ENCODE measurements at places on chromosomes 7 and 10.

GRCh38 chr10:113528876-113529275 is 24.0 kb upstream of the HABP2 start:
- no peak for DNase-seq

GRCh38 chr10:96703358-96703757 is 17.0 kb downstream of the PIK3AP1 start:
- DNase-seq = no peak

GRCh38 chr7:5629941-5630340 is 151.5 kb downstream of the RNF216 start:
- peak; percentile 93 for DNase-seq

DNA sequence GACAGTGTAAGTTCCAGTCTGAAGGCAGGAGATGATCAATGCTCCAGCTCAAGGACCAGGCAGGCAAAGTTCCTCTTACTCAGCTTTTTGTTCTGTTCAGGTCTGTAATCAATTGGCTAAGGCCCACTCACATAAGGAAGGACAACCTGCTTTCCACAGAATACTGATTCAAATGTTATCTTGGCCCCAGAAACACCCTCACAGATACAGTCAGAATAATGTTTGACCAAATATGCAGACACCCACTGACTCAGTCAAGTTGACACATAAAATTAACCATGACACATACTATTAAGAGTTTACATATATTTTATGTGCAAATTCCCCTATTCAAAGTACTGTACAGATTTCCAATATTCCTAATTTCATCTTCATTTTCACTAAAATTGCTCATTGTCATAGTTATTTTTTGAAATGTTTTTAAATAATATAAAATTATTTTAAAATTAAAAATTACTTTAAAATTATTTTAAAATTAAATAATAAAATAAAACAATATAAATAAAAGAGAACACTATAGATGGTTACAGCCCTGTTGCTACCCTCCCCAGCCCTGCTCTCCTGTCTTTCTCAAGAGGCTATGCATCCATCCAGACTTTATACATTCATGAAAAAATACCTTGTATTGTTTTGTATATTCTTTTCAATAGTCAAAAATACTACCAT is 59.4 kb downstream of the RAB11FIP2 start:
- no peak for DNase-seq

DNA sequence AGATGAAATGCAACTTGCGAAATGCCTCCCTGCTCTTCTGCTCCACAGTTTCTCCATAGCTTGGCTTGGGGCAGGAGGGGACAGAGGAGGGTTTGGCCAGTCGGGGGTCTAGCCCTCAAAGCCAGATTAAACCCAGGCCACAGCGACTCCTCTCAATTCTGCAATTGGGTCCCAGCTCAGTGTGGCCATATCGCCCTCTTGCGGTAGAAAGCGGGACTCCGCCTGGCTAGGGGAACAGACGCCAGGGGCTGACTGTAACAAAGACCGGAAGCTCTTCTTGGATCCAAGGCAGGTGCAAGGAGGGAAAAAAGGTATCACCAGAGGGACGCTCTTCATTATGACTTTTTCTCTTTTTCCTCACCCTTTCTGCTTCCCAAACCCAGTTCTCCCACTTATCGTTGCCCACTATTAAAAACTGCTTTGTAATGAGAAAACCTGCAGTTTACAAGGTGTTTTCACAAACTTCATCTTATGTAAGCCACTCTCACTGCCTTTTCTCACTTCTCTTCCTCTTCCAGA is 36.6 kb upstream of the TNPO3 start:
- DNase-seq = peak; percentile 79

DNA sequence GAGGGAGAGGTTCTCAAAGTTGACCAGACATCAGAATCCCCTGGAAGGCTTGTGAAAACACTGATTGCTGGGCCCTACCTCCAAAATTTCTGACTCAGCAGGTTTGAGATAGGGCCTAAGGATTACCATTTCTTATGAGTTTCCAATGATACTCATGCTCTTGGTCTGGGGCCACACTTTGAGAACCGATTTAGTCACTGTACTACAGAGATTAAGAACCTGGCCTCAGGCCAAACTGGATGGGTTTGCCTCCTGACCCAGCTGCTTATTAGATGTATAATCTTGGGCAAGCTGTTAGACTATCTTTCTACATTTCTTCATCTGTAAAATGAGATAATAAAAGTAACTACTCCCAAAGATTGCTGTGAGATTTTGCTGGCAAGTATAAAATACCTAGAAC is 77.1 kb upstream of the SCIN start:
- DNase-seq = no peak

GRCh38 chr7:149385195-149385950 is 75.5 kb downstream of the ZNF777 start:
- no peak for DNase-seq

- DNase-seq = no peak
These were observed 280.4 kb downstream of the KCNMA1 start for GRCh38 chr10:77357185-77357584.

DNA sequence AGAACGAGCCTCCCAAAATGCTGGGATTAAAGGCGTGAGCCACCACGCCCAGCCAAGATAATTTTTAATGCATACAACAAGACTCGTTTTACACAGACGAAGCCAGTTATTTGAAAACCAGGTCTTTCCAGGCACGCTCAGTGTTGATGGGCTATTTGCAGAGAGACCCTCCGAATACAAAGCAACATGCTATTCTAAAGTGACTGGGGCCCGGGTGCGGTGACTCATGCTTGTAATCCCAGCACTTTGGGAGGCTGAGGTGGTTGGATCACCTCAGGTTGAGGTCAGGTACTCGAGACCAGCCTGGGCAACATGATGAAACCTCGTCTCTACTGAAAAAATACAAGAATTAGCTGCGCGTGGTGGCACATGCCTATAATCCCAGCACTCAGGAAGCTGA is 795 bp upstream of the AZGP1 start:
- no peak for DNase-seq

- DNase-seq = no peak
These were observed 31.6 kb upstream of the PPP1R3C start for GRCh38 chr10:91664426-91664825.

DNA sequence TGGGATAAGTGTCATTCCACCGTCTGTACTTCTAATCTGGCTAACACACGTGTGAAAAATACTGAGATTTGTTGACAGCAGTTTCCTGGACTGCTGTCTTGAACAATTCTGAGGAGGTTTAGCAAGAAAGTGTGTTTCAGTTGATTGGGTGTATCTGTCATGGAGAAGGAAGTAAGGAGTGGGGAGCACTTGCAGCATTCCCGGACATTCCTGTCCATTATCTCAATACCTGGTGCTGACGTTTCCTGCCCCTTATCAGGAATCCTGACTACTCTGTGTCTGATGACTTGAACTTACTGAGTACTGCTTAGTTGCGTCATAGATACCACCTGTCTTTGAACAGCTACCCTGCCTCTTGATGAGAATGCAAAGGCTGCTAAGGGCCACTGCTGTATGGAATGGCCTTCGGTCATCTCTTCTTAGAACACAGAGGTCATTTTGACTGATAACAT is 72.0 kb upstream of the VKORC1L1 start:
- DNase-seq = no peak

DNA sequence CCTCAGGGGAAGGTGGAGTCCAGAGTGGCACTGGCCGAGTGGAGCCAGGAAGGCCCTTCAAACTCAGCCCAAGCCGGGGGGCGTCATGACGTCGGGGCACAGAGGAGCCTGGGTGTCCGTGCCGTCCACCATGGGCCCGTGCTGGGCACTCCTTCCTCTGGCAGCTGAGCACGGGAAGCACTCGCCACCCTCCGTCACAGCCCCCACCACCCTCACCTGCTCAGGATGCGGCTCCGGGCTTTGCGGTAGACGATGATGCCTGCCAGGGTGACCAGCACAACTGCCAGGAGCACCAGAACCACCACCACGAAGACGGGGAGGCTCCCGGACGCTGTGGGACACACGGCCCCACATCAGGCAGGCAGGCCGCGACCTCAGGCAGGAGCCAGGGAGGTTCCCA is 8.1 kb downstream of the ADAM8 start:
- no peak for DNase-seq

GRCh38 chr10:29102233-29102632 is 186.6 kb upstream of the LYZL1 start:
- no peak for DNase-seq

- no peak for DNase-seq
These were observed at the start of gene SP8 for GRCh38 chr7:20786779-20787659. SP8 (minus strand) TSS chr7:20786886; CDS start chr7:20786798, 88 bp downstream.

- DNase-seq = no peak
These were observed 41.1 kb downstream of the SIRT1 start for GRCh38 chr10:67925449-67926005.

GRCh38 chr10:3975016-3975415 is 190.0 kb upstream of the KLF6 start:
- DNase-seq = no peak

DNA sequence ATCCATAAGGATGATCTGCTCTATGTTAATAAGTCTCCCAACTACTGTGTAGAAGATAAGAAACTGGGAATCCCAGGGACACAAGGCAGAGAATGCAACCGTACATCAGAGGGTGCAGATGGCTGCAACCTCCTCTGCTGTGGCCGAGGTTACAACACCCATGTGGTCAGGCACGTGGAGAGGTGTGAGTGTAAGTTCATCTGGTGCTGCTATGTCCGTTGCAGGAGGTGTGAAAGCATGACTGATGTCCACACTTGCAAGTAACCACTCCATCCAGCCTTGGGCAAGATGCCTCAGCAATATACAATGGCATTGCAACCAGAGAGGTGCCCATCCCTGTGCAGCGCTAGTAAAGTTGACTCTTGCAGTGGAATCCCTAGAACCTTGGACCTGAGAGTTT is 10.3 kb downstream of the WNT16 start:
- DNase-seq = no peak

- no peak for DNase-seq
These were observed 210.9 kb downstream of the GRM8 start for GRCh38 chr7:127041689-127042452.

GRCh38 chr7:17318146-17318545 is 19.7 kb downstream of the AHR start:
- DNase-seq = no peak

DNA sequence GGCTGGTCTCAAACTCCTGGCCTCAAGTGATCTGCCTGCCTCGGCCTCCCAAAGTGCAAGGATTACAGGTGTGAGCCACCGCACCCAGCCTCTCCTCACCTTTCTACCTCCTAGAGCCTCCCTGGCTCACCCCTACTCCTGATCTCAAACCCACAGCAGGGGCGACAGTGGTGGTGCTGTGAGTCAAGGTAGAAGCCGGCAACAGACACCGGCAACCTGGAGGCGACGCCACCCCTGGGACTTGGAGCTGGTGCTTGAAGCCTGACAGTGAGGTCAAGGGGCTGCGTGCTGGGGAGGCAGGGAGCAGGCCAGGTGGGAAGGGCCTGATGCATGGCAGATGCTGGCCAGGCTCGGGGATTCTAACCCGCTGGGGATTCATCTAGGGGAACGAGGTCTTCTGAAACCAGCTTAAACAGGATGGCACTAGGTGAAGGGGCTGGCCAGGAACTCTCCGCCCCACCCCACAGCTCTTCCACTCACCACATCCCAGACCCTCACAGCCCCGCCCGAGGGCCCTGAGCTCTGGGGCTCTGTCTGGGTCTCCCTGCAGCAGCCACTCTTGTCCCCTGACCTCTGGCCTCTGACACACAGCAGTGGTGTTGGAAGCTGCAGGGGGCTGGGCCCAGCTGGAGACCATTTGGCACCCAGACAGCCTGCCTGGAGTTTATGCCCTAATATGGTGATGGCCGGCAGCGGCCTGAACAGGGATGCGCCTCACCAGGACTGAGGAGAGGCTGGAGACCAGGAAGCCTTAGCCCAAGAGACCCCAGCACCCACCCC is 16.4 kb downstream of the KCNH2 start:
- DNase-seq = no peak

GRCh38 chr7:77217474-77218185 is 18.0 kb upstream of the FGL2 start:
- DNase-seq = no peak

DNA sequence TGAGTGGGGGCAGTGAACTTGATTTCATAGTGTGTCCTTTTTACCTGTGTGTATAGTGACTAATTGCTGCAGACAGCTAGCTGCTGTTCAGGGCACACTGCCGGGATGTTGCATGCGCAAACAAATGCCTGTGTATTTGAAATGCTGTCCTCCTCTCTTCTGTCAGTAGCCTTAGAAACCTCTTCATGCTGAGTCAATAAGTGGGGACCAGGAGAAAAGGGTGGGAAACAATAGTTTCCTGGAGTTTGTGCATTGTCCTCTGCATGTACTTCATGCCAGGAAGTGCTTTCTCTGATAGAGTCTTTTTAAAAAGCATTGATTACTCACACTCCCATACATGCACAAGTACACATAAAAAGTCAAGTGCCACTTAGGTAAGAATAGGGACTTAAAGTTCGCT is 1183.7 kb upstream of the CELF2 start:
- DNase-seq = no peak

DNA sequence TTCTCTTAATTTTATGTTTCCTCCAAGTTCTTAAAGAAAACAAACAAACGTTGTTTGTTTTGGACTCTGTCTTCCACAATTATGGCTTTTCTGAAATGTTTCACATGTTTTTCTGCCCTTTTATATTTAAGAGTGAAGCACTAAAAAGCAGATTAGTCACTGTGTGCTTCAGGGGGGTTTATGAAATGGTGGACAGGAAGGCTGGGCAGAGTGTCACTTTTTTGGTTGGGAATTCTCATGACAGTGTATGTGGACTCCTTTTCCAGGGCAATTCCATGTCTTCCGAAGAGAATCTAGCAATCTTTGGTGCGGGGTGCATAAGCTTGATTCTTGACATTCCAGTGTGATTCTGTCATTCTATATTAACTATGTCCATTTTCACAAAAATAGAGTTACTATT is 669.4 kb downstream of the PARD3 start:
- no peak for DNase-seq
